ENCODE measurements at places on chromosomes 3 and 15.

GRCh38 chr15:99406716-99407487 lies 155.6 kb downstream of the LRRC28 start:
- peak; percentile 10 for ATAC-seq

GRCh38 chr15:91049378-91050127 lies 27.2 kb upstream of the VPS33B start:
- peak; percentile 74 for ATAC-seq

GRCh38 chr3:133883641-133884040 lies 12.0 kb downstream of the RAB6B start:
- no peak for ATAC-seq

DNA sequence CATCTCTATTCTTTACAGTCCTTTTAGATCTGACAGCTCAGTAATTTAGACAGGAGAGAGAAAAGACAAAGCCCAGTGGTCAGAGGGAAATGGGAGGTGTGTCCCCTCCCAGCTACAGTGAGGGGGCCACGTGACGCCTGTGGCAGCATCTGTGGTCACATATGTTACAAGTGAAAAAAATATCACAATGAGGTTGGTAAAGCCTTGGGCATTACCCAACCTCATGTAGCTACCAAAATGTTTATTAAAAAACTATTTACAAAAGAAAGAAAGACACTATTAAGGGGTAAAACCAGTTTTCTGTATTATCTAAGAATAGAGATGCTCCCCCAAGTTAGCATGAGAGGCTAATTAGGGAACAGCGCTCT lies 42.9 kb upstream of the PLCL2 start:
- ATAC-seq: peak; percentile 80

DNA sequence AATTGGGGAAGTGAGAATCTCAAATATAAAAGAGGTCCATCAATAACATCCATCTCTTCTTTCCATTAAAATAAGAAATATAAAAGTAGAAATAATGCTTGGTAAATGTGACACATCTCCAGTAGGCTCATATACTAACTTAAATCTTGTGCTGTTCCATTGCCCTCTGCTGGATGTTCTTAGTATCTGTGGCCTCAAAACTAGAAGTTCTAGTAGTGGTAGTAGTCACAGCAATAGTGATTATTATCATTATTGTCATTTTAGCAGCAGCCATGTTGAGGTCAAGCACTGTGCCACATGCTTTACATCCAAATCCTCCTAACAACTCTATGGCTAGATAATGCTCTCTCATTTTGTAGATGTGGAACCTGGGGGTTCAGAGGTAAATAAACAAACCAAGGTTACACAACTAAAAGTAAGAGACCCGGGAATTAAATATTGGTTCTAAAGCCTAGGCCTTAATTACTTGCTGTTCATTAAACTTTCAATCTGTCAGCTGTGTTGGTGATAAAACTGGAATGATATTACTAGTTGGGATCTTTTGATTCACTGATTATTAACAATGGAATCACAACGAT lies 20.2 kb upstream of the BTLA start:
- peak; percentile 77 for ATAC-seq
